HT1080 (cell line): ENCODE measurements at places on chromosomes 1 and 21.
A peak's percentile ranks its signal among the peaks of the same experiment; 100 is the strongest.

DNA sequence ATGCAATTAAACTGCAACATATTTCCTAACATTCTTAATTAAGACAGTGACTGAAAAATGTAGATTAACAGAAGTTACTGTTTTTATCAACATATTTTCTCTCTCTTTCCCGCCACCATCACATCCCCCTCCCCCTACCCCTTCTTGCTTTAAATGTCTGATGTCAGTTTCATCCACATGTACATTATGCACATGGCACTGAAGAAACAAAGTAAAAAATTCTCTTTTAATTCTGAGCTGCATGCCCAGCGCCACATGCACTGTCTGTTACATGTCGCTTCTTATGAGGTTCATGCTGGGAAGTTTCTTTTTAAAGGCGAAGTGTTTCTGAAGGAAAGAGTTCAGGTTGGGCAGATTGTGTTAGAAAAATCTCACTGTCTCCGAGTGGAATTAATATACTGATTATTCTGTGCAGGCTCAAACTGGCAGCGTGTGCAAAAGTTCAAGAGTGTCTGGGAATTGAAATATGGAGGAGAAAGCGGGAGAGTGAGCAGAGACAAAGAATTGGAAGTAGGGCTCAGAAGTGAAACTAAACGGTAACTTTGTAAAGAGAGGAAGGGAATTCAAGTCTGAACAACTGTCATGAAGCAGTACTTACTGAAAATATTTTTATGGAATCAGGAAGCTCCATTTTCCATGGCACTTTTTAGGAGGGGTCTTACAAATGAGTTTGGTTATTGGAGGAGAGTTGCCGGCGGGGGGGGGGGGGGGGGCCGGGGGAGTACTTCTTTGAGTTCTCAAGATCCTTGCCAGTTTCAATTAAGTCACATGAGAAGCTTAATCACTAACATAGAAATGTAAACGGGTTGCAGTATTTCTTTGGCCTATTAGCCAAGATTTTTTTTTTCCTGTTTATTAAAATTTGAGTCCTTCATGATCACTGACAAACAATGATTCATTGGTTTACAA is 217.6 kb downstream of the SDCCAG8 start:
- no peak for DNase-seq

- no peak for DNase-seq
Measured at GRCh38 chr1:94434365-94435045, 16.3 kb downstream of the ABCD3 start.

DNA sequence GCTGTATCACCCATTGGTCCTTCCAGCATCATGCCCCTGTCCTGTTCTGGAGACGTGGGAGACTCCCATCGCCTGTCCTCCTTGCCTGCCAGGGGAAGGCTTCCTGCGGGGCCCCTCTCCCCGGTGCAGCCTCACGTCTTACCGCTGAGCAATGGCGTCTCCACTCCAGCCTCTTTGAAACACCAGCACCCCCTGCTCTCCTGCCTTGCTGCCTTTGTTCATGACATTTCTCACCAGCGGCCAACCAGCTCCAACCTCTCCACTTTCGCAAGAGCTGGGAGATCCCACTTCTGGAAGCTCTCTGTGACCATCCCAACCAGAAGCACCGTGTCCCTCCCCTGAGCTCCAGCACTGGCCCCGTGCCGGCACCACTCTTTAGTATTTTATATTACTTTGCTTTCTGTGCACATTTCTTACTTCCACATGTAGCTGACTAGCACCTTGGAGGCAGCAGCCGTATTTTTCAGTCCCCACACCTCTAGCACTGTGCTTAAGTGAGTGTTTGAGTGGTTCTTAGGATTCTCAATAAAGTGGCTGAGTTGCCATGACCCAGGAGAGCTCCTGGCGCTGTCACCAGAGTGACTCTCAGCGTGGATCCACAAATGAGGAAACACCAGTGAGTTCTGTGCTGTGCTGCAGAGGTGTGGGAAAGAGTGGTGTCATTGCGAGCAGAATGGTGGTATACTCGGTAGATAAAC is 83.5 kb downstream of the ATP5PO start:
- no peak for DNase-seq

DNA sequence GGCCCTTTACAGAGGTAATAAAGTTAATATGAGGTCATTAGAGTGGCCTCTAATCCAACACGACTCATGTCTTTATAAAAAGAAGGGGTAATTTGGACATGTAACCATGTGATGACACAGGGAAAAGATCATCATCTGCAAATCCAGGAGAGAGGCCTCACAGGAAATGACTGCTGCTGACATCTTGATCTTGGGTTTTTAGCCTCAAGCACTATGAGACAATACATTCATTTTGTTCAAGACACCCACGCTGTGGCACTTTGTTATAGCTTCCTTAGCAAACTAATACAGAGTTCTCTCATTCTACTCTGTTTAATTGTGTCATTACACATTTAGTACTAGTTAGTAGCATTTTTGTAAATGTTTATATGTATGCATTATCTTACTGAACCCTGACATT is 64.0 kb upstream of the RUNX1 start:
- peak; percentile 77 for DNase-seq

GRCh38 chr1:230292689-230293389 is 133.3 kb downstream of the PGBD5 start:
- no peak for DNase-seq

- DNase-seq, result no peak
Measured at GRCh38 chr1:204887846-204888245, 17.2 kb downstream of the NFASC start.

GRCh38 chr1:51484591-51484990 is 34.5 kb downstream of the EPS15 start:
- DNase-seq, result no peak

- no peak for DNase-seq
Measured at GRCh38 chr1:21289700-21290545, at the start of gene ECE1. Gene ECE1 (minus strand): TSS chr1:21290463. CDS start chr1:21290414, 49 bp downstream.

- no peak for DNase-seq
Measured at GRCh38 chr1:225848030-225848955, 33.9 kb downstream of the TMEM63A start.

DNA sequence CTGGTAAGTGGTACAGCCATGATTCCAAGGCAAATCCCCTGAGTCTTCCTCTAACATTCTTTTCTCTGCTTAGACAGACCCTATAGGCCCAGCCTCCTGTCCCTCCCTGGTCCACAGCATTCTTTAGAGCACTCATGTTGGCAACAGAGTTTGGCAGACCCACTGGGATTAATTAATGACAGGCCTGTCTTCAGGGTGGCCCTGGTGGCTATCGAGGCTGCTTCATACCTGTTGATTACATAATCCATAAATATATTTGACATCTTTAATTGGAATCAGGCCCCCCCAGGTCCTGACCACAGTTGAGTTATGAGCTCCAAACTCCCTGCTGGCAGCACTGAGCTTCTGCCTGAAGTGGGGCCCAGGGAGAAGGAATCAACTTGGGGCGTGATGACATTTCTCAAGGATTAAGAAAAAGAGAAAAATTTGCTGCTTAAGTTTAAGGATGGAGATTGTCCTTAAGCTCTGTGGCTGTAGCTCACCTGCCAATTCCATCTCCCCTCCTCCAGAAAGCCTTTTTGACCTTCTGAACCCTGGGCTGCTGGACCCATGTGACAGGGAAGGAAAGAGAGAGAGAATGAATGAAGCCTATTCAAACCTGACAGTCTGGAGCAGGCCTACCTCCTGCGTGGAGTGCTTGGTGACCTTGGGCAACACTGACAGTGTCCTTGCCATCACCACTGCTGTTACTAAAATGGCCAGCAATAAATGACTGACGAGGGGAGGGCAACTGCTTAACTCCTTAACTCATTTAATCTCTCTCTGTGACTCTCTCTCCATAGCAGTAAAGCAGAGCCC is 156.6 kb downstream of the TRABD2B start:
- no peak for DNase-seq

- DNase-seq, result no peak
Measured at GRCh38 chr1:221748981-221749380, 7.1 kb upstream of the DUSP10 start.

DNA sequence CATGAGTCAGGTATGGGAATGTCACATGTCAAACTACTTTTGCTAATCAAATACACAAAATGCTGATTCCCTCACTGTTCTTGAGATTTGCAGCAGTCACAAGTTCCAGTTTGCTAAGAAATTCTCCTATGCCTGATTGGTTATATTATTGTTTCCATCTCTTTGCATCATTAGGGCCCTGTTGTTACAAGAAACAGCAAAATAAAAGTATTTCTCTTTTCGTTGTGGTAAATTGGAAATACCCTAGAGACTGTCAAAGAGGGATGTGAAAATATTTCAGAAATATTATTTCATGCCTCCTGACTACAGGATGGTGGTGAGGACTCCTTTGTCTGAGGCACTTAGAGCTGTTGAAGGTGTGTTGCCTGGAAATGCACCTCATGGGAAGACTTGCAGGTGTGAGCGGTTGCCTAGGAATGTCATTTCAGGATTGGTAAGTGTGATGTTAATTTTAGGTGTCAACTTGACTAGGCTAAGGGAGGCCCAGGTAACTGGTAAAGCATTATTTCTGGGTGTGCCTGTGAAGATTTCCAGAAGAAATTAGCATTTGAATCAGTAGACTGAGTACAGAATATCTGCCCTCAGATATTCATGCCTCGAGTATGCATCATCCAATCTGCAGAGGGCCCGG is 117.4 kb downstream of the ROR1 start:
- no peak for DNase-seq

DNA sequence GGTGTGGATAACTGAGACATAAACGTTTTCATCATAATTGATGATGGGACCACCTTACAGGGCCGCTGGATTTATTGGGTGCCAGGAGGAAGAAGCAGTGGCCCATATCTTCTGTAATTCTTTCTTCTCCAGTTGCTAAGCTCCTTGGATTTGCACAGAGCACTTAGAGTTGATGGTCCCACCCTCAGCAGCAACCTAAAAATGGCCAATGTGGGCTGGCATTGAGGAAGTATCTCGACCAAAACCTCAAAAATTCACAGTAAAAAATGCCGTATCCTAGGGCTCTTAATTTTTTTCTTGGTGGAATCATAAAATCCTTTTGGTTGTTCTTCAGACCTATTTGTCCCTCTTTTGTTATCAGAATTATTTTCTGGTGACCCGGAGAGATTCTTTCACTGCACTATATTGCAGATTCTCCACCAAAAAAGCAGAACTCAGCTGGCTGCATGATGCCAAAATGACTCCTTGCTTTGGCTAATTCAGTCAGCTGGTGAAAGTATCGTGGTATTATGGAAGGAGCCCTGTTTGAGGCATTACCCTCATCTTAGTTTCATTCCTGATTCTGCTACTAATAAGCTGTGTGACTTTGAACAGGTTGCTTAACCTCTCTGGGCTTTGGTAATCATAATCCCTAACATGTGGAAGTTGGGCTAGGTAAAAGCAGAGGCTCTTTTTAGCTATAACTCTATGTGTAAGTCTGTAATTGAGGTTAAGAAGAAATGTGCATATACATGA is 27.6 kb downstream of the KIRREL1 start:
- DNase-seq, result no peak

DNA sequence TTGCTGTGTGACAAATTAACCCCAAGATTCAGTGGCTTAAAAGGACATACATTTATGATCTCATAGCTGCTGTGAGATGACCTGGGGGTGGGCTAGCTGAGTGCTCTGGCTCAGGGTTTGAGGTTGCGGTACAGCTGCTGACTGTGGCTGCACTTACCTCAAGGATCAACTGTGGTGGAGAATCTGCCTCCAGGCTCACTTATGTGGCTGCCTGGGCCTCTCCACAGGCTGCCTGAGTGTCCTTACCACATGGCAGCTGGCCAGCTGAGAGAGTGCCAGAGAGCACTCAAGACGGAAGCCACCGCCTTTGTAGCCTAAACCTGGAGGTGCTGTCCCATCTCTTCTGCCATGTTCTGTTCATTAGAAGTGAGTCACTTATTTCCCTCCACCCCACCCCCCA is 5.7 kb downstream of the LRRC71 start:
- peak; percentile 94 for DNase-seq

GRCh38 chr1:150364231-150365003 is 470 bp downstream of the RPRD2 start:
- peak; percentile 68 for DNase-seq

DNA sequence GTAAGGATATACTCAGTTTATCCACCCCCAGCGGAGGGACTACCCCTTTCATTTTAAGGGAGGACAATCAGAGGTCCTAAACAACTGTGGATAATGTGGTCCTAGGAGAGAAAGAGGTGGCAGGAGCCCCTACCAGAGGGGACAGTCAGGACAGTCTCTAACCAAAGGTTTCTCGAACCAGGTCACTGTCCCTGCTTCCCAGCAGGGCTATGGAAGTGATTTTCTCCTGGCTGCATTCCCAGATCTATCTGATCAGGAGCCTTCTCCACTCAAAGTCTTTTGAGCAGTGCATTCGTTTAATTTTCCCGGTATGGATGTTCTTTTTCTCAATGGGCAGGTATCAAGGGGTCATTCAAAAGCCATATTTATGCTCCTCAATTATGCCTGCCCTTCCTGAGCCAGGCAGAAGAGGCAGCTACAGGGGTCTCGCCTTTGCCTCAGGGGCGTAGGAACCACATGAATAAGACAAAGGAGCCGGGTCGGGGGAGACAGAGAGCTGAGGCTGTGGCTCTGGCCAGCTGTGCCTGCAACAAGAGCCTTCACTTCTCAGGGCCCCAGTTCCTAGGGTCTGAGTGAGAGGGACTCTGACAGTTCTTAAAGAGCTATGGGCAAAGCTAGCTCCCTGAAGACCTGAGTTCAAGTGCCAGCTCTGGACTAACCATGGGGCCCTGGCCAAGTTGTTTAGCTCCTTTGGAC is 62.5 kb upstream of the DMRTB1 start:
- no peak for DNase-seq

DNA sequence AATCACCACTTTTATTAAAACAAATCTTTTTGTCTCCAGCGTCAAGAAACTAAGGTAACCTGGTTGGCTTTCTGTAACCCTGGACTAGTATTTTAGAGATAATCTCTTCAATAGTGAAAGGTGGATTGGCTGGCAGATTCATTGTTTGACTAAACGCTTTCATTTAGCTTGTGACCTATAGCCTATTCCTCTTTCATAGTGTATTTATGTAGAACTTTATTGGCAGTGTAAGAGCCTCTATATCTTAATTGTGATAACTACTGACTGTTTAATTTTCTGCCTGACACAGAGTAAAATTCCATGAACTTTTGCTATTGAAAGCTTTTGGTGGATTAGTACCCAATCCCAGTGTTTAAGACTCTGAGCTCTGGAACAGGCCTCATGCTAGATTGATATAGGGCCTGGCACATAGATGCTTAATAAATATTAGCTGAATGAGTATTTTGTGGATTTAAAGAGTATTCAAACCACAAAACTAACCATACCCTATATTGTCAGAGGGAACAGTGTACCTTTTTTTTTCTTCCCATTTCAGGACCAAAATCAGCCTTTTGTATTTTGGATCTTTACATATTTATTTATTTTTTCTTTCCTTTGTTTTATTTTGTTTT is 34.8 kb downstream of the AK4 start:
- no peak for DNase-seq

DNA sequence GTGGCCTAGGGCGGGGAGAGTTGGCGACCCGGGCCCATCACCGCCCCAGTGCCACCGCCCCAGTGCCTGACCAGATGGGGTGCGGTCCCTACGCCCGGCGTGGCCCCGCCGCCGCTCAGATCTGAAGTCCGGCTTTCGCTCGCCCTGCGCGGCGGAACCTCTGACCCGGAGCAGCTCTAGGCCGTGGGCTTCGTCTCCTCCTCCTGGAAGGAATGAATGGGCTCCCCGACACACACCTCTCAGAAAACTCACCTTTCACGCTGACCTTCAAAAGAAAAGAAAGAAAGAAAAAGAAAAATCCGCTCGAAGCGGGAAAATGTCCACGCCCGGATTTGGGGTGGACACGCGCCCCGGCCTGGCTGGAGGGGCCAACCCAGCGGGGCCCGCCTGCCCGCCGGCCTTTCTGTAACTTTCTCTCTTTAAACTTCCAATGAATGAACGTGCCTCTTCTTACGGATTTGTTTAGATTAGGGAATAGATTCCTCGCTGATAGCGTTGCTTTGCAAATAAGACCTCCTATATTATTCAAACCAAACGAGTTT is 5.4 kb upstream of the SIM2 start:
- no peak for DNase-seq

GRCh38 chr1:233025157-233025556 is 74.7 kb downstream of the NTPCR start:
- DNase-seq, result peak; percentile 20
